ENCODE measurements at places on chromosomes 2 and 18. TPM values are rescaled to one million over a fixed set of nuclear protein-coding genes. Genes with fewer than 3 reads are reported as not detected.

The DSG1 gene
- not detected for total RNA-seq

DNA sequence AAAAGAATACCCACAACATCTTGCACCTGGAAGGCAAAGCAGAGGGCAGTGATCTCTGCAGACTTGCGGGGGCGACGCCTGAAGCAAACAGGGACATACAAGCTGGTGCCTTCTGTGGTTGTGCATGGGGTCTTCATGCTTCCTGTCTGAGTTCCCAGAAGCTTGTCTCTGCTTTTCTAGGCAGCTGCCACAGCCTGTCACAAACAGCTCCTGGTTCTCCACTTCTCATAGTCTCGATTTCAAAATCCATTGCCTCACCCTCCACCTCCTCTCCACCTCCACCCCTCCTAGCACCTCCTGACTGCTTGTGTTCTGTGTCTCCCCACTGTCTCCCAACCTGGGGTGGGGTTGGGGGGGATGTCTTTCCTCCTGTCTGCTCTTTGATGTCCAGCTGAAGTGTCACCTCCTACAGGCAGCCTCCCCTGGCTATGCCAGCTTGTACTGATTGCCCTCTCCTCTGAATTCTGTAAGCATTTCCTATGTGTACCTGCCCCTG, 1.7 kb upstream of the PROC start:
- peak; percentile 85 for DNase-seq

GRCh38 chr2:108825254-108825653, 38.7 kb downstream of the CCDC138 start:
- DNase-seq = no peak

- no peak for DNase-seq
Measured at GRCh38 chr2:104788742-104789455, 65.0 kb upstream of the POU3F3 start.

GRCh38 chr2:101119431-101119830, 31.8 kb downstream of the TBC1D8 start:
- DNase-seq = peak; percentile 13

- DNase-seq = no peak
Measured at GRCh38 chr2:193608451-193608850, 1413.7 kb upstream of the TMEFF2 start.

DNA sequence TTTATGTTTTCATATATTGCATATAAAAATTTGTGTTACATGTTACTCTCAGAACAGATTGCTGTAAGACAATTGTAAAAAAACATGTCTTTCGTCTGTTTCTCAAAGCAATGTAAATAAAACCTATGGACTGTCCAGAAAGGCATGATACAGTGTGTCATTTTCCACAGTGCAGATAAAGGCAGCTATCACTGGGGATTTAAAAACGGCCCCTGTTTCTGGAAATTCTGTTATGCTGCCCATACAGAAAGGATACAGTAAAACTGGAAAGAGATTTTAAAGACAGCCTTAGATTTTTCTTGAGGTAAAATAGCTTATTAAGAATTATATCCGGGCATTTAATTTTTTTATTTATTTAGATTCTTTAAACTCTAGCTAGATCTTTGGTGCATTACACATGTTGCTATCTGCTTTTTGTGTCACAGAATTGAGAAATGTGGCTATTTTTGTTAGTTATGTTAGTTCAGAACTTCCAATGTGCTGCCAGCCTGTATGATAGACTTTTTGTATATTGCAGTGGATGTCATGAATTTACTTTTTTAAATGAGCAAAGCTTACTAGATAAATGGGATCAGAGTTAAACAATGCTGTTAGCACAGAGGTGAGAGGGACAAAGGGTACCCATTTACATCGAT, 859 bp upstream of the INO80D start:
- DNase-seq = peak; percentile 46

The ZBTB14 gene
- 10.9 TPM for total RNA-seq

The CFAP53 gene
- 0.08 TPM for total RNA-seq

The RAB27B gene
- total RNA-seq = not detected

DNA sequence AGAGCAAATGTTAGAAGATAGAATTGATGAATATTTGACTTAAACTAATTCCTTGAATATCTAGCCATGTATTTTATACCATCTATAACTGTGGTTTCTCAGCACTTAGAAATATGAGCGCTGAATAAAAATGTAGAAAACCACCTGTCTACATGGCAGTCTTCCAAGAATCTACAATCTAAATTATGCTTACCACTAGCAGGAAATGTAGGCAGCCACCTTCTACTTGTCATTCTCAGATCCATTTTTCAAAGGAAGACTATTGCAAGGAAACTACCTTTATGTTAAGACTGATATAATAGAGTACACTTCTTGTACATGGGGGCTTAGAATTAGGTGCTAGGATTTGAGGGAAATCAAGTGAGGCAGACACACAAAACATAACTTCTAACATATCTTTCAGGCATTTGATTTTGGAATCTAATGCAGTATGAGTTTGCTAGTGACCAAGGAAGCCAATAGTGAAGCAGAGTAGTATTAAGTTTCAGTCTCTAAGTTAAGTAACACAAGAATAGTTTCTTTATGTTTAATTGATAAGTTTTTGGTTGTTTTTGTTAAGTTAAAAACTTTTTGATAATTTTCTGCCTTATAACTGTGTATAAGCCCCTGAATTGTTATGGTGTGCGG, 175.9 kb upstream of the ITGA4 start:
- DNase-seq = peak; percentile 9

DNA sequence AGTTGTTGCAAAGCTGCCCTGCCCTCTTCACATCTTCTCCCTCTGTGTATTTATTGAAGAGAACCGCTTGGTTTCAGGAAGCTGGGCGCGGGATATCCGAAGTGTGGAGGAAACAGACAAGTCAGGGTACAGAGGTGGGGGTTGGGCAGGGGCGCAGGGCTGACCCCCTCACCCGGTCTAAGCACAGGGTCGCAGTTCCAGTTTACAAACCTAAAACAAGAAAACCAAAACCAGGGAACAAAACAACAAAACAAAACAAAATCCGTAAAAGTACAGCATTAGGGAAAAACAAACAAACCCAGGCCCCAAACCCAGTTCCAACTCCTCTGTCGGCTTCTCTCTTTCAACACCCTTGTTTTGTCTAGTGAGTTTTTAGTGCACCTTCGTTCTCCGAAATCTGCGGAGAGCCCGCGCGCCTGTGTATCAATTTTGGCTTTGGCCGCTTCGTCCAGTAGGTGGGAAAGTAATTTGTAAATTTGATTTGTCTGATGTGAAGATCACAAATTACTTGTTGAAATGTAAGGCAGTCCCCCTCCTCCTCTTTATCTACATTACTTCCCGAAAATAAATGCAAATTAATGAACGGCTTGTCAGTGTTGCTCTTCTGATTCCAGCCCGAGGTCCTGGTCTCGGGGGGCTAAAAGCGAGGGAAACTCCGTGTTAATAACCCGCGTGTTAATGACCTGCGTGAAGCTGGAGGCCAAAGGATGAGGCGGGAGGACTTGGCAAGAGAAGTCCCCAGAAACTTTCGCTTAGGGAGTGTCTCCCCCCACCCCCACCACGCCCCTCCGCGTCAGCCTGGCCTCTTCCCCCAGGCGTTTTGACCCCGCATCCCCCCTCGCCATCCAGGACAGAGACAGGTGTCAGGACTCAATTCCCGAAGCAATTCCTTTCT, 6.9 kb downstream of the OTX1 start:
- DNase-seq = no peak

GRCh38 chr2:183592271-183592670, 468.0 kb downstream of the NUP35 start:
- no peak for DNase-seq

GRCh38 chr18:62249478-62250097, 62.5 kb downstream of the RELCH start:
- DNase-seq = peak; percentile 71

GRCh38 chr2:27537287-27537686, 40.6 kb downstream of the GCKR start:
- no peak for DNase-seq

DNA sequence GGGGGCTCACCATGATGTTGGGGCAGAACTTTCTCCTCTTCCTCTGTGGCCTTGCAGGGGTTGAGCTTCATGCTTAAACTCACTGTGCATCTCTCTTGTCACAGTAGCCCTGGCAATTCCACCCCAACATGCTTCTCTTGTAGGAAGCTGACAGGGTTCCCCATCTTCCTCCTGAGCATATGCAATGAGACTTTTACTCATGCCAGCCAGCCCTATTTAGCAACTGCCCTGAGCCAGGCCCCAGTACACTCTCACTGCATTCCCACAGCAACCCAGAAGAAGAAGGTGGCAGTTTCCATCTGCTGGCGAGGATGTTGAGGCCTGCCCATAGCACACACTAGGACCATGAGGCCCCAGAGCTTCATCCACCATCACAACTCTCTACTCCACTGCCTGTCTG, 72.2 kb upstream of the TEX51 start:
- DNase-seq = no peak

The IL1R1 gene
- total RNA-seq = 0.12 TPM

DNA sequence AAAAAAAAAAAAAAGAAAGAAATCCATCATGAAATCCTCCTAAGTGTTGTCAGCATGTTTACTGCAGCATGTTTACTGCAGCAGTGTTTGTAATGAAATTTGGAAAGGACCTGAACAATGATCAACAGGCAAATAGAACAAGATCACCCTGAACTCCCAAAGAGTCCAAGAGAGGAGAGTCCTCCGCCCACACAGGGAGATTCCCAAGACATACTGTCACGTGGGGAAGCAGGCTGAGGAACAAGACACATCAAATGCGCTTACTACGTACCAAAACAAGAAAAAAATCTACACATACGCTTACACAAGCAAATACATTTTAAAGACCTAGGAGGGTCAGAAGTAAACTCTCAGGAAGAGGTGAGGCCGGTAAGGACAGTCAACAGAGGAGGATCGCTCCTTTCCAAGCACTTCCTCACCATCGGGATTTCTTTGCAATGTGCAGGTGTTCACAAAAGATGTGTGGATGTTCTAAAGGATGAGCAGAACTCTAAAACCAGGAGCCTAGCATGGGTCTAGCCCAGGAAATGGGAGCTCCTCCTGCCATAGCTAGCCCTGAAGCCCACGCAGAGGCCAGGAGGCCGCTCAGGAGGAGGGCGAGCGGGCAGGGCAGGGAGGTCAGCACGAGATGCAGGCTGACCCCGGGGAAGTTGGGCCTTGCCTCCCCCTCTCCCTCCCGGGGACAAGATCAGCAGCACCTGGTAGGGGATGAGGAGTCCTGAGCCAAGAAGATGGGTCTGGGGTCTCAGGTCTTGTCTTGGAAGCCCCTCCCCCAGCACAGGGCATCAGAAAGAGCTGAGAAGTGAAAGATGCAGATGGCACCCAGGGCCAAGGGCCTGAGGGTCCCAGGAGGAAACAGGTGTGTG, 66.4 kb downstream of the ZNF516 start:
- no peak for DNase-seq

- no peak for DNase-seq
Measured at GRCh38 chr2:172953411-172953810, 122.2 kb upstream of the MAP3K20 start.

The LRRC30 gene
- total RNA-seq = not detected

DNA sequence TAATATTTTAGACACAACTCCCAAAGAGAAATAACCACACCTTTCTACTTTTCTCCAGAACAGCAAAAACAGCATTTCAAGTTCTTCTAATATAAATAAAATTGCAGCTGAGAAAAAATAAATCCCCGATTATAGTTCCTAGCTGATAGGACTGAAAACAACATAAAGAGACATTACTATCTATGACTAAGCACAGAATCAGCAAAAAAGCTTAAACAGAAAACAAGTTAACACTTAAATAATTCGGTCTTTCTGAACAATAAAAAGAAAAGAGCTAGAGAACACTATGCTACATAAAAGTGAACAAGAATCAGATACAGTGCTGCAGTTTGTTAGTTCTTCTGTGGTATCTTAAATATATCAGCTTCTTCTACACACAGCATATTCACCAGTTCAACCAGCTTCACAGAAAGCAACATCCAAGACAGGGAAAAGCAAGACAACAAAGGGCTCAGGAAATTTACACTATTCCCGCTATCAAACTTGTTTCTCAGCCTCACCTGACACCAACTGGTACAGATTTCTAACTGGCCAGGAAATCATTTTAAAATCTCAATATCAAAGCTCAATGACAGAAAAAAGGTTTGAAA, 28.6 kb downstream of the FEZ2 start:
- DNase-seq = no peak

The SMAD7 gene
- total RNA-seq = 3.0 TPM

DNA sequence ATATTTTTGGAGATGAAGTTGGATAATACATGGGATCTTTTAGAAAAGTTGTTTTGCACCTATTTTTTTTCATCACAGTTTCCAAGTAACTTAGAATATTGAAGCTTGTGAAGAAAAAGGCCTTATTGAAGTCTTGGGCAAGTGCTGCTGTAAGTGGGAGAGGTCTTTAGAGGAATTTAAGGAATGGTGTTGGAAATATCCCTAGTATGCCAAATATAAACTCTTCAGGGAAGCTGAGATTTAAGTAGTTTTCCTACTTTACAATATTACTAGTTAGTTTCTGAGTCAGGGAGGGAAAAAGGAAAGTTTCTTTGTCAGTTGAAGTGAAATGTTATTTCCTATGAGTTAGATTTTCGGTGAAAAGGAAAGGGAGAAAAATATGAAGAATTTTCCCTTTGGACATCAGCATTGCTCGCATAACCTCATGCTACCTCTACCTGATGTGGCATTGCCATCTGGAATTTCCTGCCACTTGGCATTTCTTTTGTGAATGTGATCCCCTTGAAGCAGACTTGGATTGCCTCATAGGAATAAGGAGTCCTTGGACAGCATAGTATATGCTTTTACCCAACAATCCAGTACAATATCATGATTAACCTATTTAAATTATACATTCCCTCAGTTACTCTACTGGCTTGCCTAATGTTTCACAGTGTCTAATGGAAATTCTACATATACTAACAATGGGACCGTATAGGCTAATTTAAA, 12.1 kb downstream of the PLEKHH2 start:
- no peak for DNase-seq

- DNase-seq = no peak
Measured at GRCh38 chr2:37644191-37644590, 27.3 kb downstream of the CDC42EP3 start.

The ALK gene
- 56.4 TPM for total RNA-seq

DNA sequence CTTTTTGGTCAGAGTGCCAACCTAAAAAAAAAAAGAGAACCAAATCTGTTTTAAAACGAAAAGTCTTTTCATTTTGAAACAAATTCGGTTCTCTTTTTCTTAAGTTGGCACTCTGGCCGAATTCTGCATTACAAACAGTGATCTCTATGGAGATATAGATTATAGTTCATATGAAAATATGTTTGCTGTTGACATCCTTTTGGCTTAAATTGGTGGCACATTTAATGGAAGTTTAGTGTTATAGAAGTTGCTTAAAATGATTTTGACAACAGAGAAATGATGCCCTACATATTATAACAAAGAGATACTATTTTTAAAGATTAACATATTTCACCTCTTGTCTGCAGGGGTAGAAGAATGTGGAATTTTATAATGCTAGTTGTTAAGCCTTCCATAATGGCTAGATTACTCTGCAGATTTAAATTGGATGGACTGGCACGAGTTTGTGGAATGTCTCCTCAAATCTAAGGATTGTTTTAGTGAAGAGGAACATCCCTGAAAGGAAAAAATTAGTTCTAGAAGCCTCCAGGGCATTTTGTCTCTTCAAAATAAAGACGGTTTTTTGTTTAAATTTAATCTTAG, 222.9 kb upstream of the CDH2 start:
- DNase-seq = no peak

The CD8B2 gene
- total RNA-seq = not detected

The ZSWIM2 gene
- not detected for total RNA-seq

The IGFBP5 gene
- total RNA-seq = 20.5 TPM
